ENCODE measurements at places on chromosomes 1 and 21. TPM values are rescaled to one million over a fixed set of nuclear protein-coding genes. Genes with fewer than 3 reads are reported as not detected.

The TTC34 gene
- total RNA-seq, result 0.09 TPM

The AXDND1 gene
- 0.17 TPM for total RNA-seq

The USH2A gene
- total RNA-seq, result not detected

The GPR89A gene
- 22.3 TPM for total RNA-seq

The IGSF9 gene
- total RNA-seq, result not detected

The TLR5 gene
- total RNA-seq, result 0.43 TPM

The ETNK2 gene
- 9.6 TPM for total RNA-seq

The ETV3L gene
- total RNA-seq, result not detected

The HOOK1 gene
- under 0.01 TPM for total RNA-seq

The CR1L gene
- total RNA-seq, result not detected

The OR10Z1 gene
- total RNA-seq, result not detected

The CSMD2 gene
- total RNA-seq, result under 0.01 TPM

The PALMD gene
- total RNA-seq, result 8.0 TPM

The INKA2 gene
- total RNA-seq, result 6.6 TPM

The MXRA8 gene
- total RNA-seq, result 0.09 TPM

The BRINP3 gene
- total RNA-seq, result not detected

The E2F2 gene
- 0.43 TPM for total RNA-seq

The CREB3L4 gene
- 6.6 TPM for total RNA-seq

The CRYAA gene
- total RNA-seq, result not detected

The KRTAP21-2 gene
- not detected for total RNA-seq

The TCHHL1 gene
- not detected for total RNA-seq

The TRNAU1AP gene
- 25.8 TPM for total RNA-seq

The SLC30A2 gene
- not detected for total RNA-seq

The RAB7B gene
- total RNA-seq, result under 0.01 TPM
